CD4-positive, alpha-beta T cell treated with Interleukin-17A for 4 hours (primary cell): ENCODE measurements at places on chromosomes 2 and 18.

DNA sequence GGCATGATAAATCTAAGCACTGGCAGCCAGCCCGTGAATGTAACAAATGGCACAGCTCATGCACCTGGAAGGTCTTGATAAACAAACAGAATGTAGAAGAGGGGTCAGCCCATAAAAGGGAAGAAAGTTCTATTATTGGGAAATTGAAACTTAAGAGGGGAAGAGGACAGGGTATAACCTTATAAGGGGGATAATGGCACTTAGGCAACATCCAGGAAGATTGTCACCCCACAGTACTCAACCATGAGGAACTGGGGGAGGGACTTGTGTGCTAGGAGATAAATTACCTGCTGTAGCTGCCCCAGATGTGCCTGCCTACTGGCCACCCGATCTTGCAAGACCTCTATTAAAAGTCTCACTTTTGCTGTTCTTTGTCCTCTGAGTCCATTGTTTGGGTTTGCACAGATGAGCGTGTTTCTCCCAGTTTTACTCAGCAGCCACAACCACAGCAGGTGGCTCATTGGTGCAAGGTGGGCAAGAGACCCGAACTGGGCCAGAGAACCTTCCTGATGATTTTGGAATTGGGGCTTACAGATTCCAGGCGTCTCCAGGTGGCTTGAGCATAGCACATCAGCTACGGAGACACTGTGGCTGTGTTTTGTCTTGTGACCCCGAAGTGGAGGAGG is 79.0 kb upstream of the TAF1B start:
- DNase-seq, result no peak

DNA sequence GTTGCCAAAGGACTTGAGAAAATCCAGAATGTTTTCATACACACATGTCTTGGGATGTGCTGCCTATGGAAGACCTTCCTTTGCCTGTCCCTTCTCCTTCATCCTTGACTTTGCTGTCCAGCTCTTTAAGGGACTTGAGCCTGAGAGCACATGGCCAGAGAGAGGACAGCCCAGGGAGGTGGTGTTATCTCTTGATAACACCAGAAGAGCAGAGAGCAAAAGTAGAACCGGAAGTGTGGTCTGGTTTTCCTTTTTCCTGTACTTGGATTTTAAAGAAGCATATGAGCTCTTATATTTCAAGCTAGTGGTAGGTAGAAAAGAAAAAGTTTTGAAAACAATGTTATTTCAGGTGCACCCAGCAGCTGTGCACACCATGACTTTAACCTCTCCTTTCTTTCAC is 94.1 kb upstream of the ZNF532 start:
- DNase-seq, result no peak

- DNase-seq, result no peak
Measured at GRCh38 chr2:239316562-239317465, 84.0 kb downstream of the HDAC4 start.

DNA sequence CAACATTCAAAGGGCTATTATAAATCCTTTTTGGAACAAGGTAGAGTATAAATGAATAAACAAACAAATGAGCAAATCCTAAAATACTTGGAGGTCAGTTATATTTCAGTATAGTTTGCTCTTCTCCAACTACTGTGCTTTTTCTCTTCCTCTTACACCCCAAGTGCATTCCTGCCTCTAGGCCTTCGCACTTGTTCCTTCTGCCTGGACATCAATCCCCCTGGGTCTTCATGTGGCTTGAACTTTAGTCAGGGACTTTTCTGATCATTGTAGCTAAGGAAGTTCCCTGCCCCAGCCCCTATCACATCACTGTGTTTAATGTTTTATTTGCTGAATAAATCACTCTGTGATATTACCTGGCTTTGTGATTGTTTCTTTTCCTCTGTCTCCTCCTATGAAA is 418.2 kb upstream of the HNRNPA3 start:
- DNase-seq, result no peak

- DNase-seq, result no peak
Measured at GRCh38 chr2:143603846-143604565, 474.8 kb downstream of the ARHGAP15 start.

GRCh38 chr2:181047829-181048228 is 67.4 kb downstream of the UBE2E3 start:
- DNase-seq, result no peak

GRCh38 chr2:11810237-11810977 is 64.0 kb downstream of the LPIN1 start:
- no peak for DNase-seq

DNA sequence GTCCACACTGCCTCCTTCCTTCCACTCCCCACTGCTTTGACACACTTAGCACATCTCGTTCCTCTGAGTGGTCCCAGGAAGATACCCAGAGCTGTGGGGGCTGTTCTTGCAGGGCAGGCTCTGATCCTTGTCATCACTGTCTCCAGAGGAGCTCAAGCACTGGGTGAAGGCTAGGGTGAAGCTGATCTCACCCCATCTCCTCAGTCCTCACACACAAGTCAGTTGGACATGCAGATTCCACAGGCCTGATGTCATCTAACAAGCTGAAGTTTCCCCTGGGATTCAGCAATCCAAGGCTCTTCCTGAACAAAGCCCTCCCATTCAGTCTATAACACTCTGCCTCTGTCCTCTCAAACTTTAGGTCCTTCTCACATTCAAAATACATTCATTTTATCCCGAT is 90.6 kb upstream of the RAB6C start:
- DNase-seq, result no peak
